Vagina (tissue), 2 donors: ENCODE measurements at places on chromosomes 16 and 17. TPM values are rescaled to one million over a fixed set of nuclear protein-coding genes. Genes with fewer than 3 reads are reported as not detected.
A peak's percentile ranks its signal among the peaks of the same experiment; 100 is the strongest.

The ADAM11 gene
- total RNA-seq = 3.7 TPM

The SLFN12L gene
- total RNA-seq = 12.3 TPM

The CACNB1 gene
- 8.3 TPM for total RNA-seq

The LPO gene
- not detected for total RNA-seq

The TMEM107 gene
- 20.6 TPM for total RNA-seq

DNA sequence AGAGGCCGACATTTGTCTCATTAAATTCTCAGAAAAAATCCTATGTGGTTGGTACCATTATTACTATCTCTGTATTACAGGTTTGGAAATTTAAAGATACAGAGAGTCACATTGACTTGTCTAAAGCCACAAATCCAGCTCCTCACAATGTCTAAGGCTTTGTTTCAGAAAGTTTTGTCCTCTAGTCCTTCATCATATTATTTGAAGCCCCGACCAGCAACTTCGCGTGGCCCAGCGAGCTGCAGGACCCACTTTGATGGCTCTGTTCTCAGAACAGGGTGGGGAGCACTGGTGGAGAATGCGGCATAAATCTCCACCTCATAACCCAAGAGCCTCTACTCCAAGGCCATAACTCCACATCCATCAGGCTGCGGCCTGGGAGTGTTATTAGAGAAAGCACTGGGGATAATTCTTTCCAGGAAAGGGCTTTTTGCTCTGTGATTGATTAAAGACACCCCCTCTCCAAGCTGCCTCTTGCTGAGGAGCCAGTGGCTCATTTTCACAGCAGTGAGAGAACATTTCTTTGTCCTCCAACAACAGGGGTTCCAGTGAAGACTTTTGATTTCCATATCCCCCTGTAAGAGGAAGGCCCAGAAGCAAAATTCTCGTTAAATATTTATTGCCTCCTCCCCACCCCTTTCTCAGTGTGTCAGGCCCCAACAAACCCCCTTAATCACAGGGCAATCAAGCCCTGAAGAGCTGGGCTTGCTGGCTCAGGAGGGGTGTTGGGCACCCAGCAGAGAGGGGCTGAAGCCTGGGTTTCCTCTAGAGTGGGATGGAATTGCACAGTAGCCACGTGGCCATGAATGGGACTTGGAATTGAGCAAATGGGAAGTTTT lies 113.7 kb upstream of the CDH11 start:
- no peaks in the 10 kb centered on the region for H3K36me3 ChIP-seq
- H3K27me3 ChIP-seq = no peaks in the 10 kb centered on the region
- H3K4me3 ChIP-seq = no peak overlapping the region
- DNase-seq = no peak

DNA sequence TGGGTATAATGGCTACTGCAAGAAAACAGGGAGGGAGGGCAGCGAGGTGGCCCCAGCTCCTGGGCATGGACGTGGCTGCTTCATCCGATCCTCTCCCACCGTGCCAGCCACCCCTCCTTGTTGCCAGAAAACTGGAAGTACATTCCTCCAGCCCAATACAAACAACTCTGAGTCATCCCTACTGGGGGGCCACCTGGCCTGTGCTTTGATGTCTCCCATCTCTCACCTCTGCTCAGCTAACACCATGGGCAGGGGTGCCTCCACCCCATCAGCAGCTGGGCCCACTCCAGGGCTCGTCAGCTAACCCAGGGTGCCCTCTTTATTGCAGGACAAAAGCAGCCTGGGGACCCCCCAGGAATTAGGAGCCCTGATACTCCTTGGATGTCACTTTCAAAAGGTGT lies 2.0 kb downstream of the RHBDF2 start:
- no peaks in the 10 kb centered on the region for H3K27me3 ChIP-seq
- peaks cover 58% of the 10 kb centered on the region for H3K4me1 ChIP-seq
- H3K4me3 ChIP-seq = no peak overlapping the region
- no peak for DNase-seq
- peak overlapping the region; percentile 85 for H3K27ac ChIP-seq
- no peaks in the 10 kb centered on the region for H3K36me3 ChIP-seq

DNA sequence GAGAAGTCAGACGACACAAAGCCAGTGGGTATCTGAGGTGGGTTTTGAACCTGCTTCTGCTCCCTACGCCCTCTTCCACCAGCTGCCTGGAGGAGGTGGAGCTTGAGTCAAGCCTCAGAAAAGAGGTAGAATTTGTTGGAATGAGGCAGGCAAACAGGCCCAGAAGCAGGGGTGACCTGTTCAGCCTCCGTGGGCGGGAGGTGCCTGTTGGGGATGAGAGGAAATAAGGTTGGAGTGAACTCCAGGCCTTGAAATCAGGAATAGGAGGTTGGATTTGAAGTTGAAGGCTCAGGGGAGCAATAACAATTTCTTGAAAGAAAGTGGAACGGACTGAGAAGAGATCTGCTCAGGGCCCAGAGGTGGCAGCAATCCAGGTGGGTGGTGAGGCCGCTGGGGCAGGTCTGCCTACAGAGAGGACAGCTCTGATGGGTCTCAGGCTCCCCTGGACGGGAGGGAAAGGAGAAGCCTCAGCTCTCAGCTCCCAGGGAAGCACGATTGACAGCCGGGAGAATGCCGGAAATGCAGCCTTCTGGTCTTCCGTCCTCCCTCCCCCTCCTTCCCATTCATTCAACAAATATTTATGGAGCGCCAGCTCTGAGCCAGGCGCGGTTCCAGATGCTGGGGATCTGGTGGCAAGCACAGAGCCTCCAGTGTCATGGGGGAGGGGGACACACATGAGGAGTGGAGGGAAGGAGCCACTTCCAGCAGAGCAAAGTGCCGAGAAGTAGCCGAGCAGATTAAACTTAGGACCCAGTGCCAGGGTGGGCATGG lies 61.9 kb upstream of the CIBAR2 start:
- no peaks in the 10 kb centered on the region for H3K27me3 ChIP-seq
- no peak overlapping the region for H3K4me3 ChIP-seq
- no peaks in the 10 kb centered on the region for H3K36me3 ChIP-seq
- no peak overlapping the region for H3K27ac ChIP-seq
- DNase-seq = no peak
- peaks cover 43% of the 10 kb centered on the region for H3K4me1 ChIP-seq

DNA sequence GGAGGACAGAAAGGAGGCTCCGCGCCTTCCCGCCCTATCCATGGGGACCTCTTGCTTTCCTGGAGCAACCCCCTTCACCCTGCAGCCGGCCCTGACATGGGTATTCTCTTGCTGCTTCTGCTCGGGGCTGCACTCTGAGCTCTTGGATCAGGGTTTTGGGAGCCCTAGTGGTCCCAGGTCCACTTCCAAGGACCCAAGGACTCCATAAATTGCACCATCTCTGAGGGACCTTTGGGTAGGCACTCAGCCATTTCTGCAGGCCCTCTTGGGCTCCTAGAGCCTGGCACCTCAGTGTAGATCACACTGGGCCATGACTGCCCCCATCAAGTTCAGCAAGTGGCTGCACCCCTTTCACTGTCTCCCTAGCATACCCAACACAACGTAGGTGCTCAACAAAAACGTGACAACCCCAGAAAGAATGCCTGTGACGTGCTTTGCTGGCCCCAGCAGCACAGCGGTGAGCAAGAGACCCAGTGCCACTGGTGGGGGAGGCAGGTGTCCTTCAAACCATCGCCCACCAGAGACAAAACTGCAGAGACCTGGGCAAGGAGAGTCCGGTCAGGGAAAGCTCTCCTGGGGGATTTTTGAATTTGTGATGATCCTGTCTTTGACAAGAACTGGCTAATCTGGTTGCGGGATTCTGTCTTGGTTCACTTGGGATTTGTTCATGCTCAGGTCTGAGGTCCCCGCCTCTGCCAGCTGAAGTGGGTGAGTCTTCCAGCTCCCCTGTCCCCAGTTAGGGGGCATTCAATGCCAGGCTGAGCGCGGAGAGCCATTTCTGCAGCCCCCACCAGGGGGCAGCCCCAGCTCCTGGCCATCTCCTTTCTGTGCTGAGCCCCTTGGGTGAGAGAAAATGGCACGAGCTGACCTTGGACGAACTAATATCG lies 2.5 kb upstream of the RAB11FIP4 start:
- peaks cover 18% of the 10 kb centered on the region for H3K4me1 ChIP-seq
- DNase-seq = no peak
- H3K36me3 ChIP-seq = no peaks in the 10 kb centered on the region
- no peak overlapping the region for H3K27ac ChIP-seq
- H3K4me3 ChIP-seq = no peak overlapping the region

DNA sequence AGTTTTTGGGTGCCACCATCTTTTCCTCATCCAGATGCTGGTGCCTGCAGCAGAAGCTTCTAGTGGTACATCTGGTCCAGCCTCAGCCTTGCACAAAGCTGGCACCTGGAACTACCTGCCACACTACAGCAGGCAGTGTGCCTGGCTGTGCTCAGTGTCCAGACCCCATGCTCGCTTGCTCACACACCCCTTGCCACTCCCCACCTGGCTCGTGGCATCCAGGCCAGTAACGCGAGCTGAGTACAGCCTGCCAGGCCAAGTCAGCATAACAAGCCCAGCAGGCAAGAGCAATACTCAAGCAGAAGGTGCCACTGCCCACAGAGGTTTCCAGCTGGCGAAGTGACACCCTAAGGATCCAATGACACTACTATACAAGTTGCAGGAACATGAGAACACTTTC lies 29.7 kb upstream of the KIF2B start:
- no peak for DNase-seq
- H3K4me3 ChIP-seq = no peak overlapping the region
- H3K36me3 ChIP-seq = no peaks in the 10 kb centered on the region
- H3K27ac ChIP-seq = no peak overlapping the region

GRCh38 chr16:66306366-66307150 lies 59.9 kb upstream of the CDH5 start:
- no peak overlapping the region for H3K27ac ChIP-seq
- H3K4me3 ChIP-seq = no peak overlapping the region
- DNase-seq = no peak
- no peaks in the 10 kb centered on the region for H3K4me1 ChIP-seq
- no peaks in the 10 kb centered on the region for H3K36me3 ChIP-seq

DNA sequence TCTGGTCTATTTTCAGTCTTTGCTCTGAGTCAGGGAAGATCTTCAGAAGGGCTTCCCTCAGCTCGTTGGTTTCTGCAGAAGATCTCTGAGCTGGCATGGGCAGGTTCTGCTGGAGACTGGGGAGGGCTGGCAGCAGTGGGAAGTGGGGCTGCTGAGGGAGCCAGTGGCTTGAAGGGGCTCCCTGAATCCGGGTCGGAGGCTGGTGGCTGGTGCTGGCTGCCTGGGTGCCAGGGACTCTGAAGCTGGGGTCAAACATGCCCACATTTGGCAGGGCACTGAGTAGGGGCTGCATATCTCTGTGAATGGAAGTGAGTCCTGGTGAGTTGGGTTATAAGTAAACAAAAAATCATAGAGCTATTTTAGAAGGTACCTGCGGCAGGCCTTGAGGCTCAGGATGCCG lies 67.0 kb downstream of the N4BP1 start:
- H3K36me3 ChIP-seq = no peaks in the 10 kb centered on the region
- no peak overlapping the region for H3K27ac ChIP-seq
- peaks cover 28% of the 10 kb centered on the region for H3K4me1 ChIP-seq
- H3K27me3 ChIP-seq = no peaks in the 10 kb centered on the region

DNA sequence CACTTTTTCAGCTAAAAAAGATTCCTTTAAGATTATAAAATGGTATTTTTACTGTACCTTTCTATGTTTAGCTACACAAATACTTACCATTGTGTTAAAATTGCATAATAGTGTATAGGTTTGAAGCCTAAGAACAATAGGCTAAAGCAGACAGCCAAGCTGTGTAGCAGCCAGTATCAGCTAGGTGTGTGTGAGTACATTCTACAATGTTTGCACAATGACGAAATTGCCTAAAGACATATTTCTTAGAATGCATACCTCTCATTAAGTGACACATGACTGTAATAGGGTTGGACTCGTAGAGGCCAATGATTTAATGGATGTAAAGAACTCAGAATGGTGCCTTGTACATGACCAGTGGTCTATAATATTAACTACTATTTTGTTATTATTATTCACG lies 1.9 kb upstream of the MT1B start:
- H3K36me3 ChIP-seq = no peaks in the 10 kb centered on the region
- DNase-seq = no peak
- no peaks in the 10 kb centered on the region for H3K27me3 ChIP-seq
- no peak overlapping the region for H3K4me3 ChIP-seq
- H3K4me1 ChIP-seq = no peaks in the 10 kb centered on the region

- no peak for DNase-seq
- no peak overlapping the region for H3K27ac ChIP-seq
- no peaks in the 10 kb centered on the region for H3K36me3 ChIP-seq
- no peaks in the 10 kb centered on the region for H3K4me1 ChIP-seq
- no peak overlapping the region for H3K4me3 ChIP-seq
Observed at GRCh38 chr17:21152731-21153130, 26.0 kb downstream of the DHRS7B start.

DNA sequence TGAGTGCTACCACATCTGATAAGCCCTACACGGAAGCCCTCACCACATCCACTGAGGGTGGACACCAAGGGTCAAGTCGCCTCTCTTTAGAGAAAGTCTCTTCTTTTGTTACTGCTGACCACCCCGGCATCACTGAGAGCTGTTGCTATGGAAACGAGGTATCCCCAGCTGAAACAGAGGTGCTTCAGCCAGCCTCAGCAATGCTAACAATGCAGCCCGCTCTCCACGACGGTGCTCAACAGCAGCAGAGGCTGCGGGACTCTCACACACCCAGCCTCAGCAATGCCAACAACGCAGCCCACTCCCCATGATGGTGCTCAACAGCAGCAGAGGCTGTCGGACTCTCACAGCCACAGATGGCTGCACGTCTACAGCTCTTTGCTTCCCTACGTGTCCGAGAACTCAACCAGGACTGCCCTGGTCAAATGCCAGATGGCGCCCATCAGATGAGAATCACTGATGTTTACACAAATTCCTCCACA lies 41.4 kb downstream of the VPS53 start:
- H3K4me3 ChIP-seq = no peak overlapping the region
- H3K27ac ChIP-seq = no peak overlapping the region
- DNase-seq = no peak
- no peaks in the 10 kb centered on the region for H3K4me1 ChIP-seq

GRCh38 chr16:24125214-24125613 lies 130.9 kb upstream of the CACNG3 start:
- no peak overlapping the region for H3K4me3 ChIP-seq
- H3K27me3 ChIP-seq = no peaks in the 10 kb centered on the region
- H3K27ac ChIP-seq = no peak overlapping the region
- no peaks in the 10 kb centered on the region for H3K4me1 ChIP-seq
- peak; percentile 12 for DNase-seq

GRCh38 chr17:14581186-14581830 lies 280.4 kb downstream of the HS3ST3B1 start:
- no peaks in the 10 kb centered on the region for H3K36me3 ChIP-seq
- no peak overlapping the region for H3K27ac ChIP-seq
- no peak overlapping the region for H3K4me3 ChIP-seq
- H3K27me3 ChIP-seq = no peaks in the 10 kb centered on the region
- no peaks in the 10 kb centered on the region for H3K4me1 ChIP-seq

GRCh38 chr17:63695889-63696288 lies 4.0 kb downstream of the LIMD2 start:
- DNase-seq = no peak
- H3K4me1 ChIP-seq = peaks cover 27% of the 10 kb centered on the region
- peaks cover 35% of the 10 kb centered on the region for H3K36me3 ChIP-seq
- no peaks in the 10 kb centered on the region for H3K27me3 ChIP-seq
- no peak overlapping the region for H3K27ac ChIP-seq
